ENCODE measurements at places on chromosomes 4 and X.
A peak's percentile ranks its signal among the peaks of the same experiment; 100 is the strongest.

- peak; percentile 1 for DNase-seq
Observed at GRCh38 chr4:89939994-89940393, 45.3 kb downstream of the MMRN1 start.

DNA sequence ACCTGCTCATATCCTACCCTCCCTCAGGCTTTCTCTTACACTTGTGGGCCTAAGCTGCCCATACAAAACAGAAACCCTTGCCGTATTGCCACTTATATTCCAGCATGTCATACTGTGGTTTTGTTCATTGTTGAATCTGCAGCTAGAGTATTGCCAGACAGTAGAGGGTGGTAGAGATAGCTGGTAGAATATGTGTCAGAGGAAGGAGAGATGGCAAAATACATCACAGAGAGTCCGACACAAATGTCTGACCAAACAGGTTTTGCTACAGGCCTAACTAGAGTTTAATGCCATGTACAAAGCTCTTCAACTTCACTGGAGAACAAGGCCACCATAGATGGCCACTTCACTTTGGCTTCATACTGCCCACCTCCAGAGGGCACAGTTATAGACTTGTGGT, 160.1 kb downstream of the EFHC2 start:
- DNase-seq: peak; percentile 1

GRCh38 chrX:132614297-132614696, 125.5 kb upstream of the MBNL3 start:
- DNase-seq: no peak

DNA sequence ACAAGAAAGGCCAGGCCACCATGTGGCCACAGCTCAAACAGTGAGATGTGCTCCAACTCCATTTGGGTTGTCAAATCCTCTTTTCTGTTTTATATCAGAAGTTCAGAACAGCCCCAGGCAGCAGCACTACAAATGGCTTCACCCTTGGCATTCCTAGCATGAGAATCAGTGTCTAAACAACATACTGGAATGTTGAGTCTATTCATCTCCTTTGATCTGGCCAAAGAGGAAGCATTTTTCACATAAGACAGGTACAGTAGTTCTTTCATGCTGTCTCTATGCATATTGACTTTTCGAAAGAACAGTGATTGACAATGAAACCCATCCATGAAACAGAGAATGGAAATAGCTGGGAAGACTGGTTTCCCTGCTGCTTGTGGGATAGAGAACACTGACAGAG, 289.5 kb downstream of the USP46 start:
- no peak for DNase-seq

DNA sequence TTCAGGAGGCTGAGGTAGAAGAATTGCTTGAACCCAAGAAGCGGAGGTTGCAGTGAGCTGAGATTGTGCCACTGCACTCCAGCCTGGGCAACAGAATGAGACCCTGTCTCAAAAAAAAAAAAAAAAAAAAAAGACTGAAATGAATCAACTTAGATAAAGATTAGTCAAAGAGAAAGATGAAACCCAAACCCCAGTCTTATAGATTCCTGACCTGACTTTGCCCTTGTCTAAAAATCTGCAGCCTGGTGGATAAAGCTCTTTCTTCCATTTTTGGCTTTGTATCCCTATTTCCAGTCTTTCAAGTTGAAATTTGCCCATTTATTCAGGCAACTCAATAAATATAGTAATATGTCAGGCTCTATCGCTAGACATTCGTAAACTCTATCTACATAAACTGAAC, 39.3 kb upstream of the SPINK2 start:
- DNase-seq: no peak

DNA sequence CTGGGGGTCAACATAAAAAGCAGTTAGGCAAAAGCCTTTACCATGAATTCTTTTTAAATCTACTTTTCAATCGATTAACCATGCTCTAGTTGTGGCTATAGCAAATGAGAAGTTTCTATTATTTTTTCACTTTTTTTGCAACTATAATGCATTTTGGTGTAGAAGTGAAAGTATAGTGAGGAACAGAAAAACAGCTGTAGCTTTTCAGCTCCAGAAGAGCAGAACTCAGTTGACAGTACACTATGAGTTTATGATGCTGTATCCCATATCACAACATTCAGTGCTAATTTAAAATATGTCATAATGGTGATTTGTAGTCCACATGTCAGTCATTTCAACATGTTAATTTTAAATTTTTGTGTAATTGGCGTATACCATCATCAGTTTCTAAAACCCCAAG, 8.7 kb upstream of the MUC7 start:
- DNase-seq: no peak
